ENCODE measurements at places on chromosomes 6 and 20.
A peak's percentile ranks its signal among the peaks of the same experiment; 100 is the strongest.

DNA sequence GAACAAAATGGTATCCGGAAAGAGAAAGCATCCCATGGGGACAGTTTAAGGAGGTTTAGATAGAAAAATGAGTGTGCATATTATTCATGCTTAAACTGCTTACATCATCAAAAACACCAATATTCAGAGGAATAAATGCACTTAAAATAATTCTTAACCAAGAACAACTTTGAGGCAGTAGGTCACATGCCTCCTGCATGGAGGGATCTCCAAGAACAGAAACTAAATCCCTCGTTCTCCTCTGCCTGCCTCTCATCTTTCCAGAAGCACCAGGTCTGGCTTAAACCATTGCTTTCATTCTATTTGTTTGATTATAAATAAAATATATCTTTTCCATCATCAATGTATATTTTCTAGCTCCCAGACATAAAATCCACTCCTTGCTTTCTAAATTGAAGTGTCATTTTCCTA is 103.5 kb upstream of the QKI start:
- DNase-seq: no peak

- DNase-seq: no peak
Measured at GRCh38 chr6:10418862-10419748, 4.2 kb upstream of the TFAP2A start.

GRCh38 chr20:35311822-35312221 is 19.6 kb upstream of the FAM83C start:
- no peak for DNase-seq

DNA sequence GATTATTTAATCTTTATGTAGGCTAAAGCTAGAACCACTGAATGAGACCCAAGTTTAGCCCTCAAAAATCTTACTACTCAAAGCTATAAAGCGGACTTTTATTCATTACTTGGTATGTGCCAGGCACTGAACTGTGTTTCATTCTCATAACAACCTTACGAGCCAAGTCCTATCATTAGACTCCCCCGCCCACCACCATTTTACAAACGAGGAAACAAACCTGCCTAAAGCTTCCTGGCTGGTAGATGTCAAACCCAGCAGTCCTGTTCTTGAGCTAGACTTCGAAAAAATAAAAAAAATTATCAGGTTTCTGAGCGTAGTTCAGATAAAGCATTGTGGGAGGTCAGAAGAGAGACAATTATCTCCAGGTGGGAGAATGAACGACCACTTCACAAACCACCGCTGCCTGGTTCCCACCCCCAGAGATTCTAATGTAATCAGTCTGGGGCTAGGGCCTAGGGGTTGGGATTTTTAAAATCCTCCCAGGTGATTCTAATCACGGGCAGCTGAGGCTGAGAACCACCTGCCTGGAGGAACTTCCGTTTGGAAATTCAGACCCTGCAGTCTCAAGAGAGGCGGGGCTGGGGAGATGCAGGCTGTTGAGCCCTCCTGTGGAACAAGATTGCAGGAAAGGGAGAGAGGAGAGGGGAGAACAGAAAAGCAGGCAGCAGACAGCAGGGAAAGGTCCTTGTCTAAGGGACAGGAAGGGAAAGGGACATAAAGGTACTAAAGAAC is 8.6 kb downstream of the ADTRP start:
- no peak for DNase-seq

- DNase-seq: no peak
Measured at GRCh38 chr6:44039191-44039719, 88.0 kb downstream of the MRPL14 start.

DNA sequence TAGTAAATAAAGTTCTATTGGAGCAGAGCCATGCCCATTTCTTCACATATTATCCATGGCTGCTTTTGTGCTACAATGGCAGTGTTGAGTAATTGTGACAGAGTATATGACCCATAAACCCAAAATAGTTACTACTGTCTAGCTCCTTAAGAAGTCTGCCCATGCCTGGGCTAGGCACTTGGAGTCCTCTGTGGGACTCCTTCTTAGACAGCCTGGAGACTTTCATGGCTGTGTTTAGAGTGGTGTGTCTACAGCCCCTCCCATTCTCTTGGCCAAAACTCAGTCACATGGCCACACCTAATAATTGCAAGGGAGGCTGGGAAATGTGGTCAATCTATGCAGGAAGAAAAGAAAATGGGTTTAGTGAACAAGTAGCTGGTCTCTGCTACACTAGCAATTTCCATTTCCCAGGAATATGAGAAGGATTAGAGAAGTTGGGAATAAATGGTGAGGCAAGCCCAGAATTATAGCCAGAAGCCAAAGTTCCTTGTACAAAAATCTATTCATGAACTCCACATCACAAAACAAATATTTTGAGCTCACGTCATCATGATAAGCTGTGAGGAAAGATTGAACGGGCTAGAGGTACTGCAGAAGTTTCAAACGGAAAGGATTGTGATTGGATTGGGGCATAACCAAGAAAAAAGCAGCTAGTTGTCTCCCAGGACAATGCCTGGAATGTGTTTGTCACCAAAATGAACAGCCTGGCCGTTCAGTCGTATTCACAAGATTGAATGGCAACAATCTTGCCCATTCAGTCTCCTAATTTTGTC is 251.8 kb upstream of the PLN start:
- DNase-seq: no peak

- peak; percentile 16 for DNase-seq
Measured at GRCh38 chr6:42688281-42688680, 34.1 kb downstream of the PRPH2 start.

DNA sequence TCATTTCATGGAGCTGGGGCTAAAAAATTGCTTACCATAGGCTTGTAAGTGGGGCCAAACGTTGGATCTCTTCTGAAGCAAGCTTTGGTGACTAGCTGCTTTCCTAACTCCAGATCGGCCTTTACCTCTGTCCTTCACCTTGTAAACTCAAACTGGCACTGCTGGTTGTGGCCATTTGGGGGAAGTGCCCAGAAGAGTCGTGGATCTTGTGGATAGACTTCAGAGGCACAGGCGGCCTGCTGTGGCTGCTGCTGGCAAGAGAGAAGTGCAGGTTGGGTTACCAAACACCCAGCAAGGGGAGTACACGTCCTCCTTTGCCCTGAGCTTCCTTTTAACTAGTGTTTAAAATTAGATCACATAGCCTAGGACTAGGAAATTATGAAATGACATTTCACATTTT is 36.8 kb upstream of the KLHL31 start:
- DNase-seq: no peak

Measured in HFFc6 (cell line).